ENCODE measurements at places on chromosomes 4 and X.

GRCh38 chr4:140059159-140059558, 94.8 kb downstream of the MAML3 start:
- DNase-seq: no peak

DNA sequence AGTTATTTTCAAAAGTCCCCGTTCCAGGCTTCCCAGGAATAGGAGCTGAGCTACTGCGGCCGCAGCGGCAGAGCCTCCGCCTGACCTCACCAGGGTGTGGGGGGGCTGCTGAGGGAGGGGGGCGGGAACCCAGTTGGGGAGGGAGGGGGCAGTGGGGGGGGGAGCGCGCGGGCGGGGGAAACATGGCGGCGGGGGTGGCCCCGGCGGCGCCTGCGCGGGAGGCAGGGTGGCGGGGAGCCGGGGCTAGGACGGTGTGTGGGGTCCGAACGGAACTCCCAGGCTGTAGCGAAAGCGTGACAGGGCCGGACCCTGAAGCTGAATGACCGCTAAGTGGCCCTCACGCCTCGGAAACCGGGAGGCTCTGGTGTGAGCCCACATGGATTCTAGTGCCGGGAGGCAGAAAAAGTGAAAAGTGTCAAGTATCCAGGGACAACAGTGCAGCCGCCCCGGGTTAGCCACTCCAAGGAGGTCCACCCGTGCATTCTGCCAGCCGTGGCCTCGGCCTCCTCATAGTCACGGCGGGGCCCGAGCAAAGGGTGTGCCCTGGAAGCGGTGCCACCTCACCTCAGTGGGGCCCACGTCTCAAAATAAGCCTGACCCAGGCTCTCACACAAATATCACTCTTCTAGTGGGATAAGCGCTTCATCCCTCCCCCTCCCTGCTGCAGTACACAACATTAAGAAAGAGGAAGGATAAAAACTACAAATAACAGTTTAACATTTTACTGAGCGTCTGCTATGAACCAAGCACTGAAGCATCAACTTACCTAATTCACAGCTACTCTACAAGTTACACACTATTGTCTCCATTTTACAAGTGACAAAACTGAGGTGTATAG, at the start of gene KLHL13:
KLHL13 (minus strand) TSS at position 98 of the 838 bp plus-strand sequence. CDS start 88,337 bp downstream, outside the sequence.
- no peak for DNase-seq

DNA sequence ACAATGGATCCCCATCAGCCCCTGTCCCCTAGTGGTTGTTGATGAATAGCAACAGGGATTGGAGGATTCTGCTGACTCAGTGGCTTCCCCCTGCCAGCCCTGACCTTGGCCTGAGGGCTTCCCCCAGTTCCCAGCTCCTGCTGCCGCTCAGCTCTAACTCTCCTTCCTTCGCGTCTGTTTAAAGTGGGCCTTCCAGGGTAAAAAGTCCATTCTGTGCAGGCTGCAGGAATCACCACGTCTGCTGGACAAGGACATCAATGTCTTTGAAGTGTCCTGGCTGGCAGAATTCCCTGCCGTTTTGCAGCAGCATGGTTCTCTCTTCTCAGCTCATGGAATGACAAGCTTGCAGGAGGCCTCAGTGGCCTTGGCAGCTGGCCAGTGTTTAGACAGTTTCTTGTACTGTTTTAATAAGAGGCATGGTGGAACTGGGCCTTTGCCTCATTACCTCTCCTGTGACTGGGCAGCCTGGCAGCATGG, 152.5 kb upstream of the STX18 start:
- no peak for DNase-seq

DNA sequence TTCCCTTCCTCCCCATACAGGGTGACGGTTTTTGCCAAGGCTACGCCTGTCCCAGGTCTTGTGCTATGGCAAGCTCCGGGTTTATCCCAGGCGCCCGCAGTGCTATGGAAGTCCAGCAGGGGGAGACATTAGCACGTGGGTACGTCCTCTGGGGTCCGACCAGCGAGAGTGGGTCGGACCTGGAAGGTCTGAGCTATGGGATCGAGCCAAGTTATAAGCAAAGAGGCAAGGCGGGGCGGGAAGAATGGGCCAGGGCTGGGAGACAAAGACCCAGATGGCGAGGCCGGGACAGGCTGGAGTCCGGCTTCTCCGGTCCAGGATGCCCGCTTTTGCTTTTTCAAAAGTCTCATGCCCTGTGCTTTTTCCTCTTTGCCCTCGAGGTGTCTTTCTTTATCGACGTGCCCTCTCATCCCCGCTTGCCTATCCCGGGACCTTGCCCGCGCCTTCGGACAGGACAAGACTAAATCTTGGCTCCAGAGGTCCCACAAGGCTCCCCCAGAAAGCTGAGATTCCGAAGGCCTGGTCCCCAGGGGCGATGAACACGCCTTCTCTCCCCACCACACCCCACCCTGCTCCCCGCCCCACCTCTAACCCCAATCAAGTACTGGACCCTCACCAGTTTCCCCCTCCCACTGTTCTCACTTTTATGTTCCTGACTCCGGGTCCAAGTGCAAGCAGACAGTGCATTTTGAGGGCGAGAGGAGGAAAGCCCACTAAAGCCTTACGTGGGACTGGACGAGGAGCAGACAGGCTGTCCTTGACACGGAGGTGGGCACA, 785 bp upstream of the EFNB1 start:
- DNase-seq: peak; percentile 49

GRCh38 chr4:62051332-62051731, 851.2 kb downstream of the ADGRL3 start:
- no peak for DNase-seq

All from AG09319 (cell line).